Urinary bladder (tissue), 4 donors: ENCODE measurements at places on chromosomes 7 and 10. TPM values are rescaled to one million over a fixed set of nuclear protein-coding genes. Genes with fewer than 3 reads are reported as not detected.

- DNase-seq = no peak
Observed at GRCh38 chr7:115352375-115352774, 430.5 kb downstream of the MDFIC start.

GRCh38 chr7:87426160-87426559 lies 49.3 kb downstream of the ABCB4 start:
- no peak for DNase-seq

GRCh38 chr7:129925416-129926002 lies 27.3 kb downstream of the UBE2H start:
- no peak for DNase-seq

- no peak for DNase-seq
Observed at GRCh38 chr7:115183431-115184057, 261.6 kb downstream of the MDFIC start.

GRCh38 chr10:35641676-35642034 lies 441 bp downstream of the FZD8 start:
- DNase-seq = no peak

DNA sequence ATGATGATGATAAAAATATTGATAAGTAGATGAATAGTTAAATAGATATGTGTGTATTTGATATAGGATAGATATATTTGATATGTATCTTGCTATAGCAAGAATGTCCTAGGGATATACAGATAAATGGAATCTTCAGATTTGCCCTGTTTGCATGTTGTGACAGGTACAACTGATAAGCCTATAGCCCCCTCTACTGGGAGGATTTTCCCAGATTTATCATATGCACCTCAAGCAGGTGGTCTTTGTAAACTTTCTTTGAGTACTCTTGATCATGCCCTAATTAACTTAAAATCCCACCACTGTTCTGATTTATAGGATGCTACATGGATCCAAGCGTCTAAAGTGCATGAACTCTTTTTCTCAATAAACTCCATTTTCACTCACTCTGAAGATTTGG lies 1050.7 kb downstream of the SORCS3 start:
- no peak for DNase-seq

DNA sequence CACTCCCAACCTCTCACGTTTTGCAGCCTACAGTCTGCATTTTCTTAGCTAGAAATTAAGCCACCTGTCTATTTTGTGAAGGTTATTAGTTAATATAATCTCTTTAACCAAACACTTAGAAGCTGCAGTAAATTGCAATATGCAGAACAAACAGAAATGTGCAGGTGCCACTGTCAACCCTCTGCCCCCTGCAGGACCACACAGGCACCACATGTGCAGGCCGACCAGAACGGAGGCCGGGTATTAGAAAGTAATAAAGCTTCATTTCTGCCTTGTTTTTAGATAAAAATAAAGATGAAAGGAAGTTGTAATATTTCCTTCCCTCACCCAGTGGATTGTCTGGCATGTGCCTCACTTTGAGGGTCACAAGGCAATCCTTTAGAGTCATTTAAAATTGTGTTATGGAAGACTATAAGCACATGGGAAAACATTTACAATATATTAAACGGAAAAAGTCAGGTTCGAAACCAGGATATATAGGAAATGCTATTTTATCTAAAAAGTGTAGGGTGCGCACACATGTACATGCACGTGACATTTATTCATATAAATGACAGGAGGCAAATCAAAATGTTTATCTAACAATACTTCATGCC lies 158.2 kb downstream of the ARHGAP12 start:
- DNase-seq = no peak

DNA sequence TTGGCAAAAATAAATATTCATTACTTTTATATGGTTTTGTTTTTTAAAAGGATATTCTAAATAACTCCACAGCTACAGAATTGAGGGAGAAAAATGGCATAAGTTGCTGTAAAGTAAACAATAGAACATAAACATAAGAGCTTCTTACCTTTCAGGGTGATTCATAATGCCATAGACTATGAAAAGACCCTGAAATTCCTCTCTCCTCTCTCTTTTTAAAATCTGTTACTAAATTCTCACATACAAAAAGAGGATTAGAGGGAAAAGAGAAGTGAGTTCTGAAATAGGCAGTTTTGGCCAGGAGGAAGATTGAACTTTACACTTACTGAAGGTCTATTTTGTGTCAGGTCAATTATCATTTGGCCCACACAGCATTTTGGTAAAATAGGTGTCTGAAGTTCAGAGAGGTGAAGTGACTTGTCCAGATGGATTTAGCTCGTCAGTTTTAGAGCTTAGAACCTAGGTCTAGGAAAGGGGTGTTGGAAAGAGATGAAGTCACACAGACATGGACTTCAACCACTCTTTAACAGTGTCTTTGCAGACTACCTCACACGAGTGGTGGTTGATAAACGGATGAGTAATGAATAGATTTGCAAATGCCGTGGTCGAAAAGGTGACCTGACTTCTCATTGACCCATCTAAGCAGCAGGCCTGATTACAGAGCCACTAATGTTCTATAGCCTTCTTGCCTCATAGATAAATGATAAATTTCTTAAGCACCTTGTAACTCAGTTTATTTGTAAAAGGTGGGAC lies 190.6 kb upstream of the CCDC6 start:
- DNase-seq = no peak

The HERC4 gene
- 20.6 TPM for polyA plus RNA-seq

The MYH16 gene
- polyA plus RNA-seq = not detected

- no peak for DNase-seq
Observed at GRCh38 chr10:43960981-43961380, 312.3 kb upstream of the ZNF32 start.

GRCh38 chr7:95950698-95951097 lies 178.3 kb downstream of the DYNC1I1 start:
- no peak for DNase-seq

DNA sequence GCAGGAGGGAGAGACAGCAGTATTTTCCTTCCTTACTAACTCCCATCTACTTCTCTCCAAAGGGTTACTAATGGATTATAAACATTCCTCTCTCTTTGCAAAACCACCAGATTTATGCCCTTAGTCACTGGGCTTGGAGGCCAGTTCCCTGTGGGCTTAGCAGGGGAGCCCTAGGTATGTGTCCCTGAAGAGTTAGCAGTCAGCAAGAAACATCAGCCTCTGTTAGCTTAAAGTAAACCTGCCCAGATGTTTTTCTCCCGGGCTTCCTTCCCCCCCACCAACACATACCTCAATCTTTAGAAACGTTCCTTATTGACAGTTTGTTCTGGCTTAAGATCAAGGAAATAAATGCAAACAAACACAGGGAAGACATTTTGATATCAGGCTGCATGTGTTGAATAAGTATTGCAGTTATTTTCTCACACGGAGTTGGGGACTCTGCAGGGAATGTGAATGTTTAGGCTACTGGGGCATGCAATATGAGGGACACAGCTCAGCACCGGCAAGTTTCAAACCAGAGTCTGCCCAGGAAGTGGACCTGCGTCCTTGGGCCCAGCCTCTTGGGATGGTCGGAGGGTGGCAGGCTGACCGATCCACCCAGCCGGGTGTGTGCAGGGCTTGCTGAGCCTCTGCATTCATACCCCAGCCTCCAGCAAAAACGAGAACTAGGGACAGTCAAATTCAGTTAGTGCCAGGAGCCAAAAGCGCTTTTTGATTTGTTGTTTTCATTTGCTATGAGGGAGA lies 252.0 kb upstream of the GRB10 start:
- no peak for DNase-seq

GRCh38 chr7:2800931-2801688 lies 43.0 kb downstream of the GNA12 start:
- DNase-seq = no peak

The PAPOLB gene
- 0.04 TPM for polyA plus RNA-seq

The WDR86 gene
- polyA plus RNA-seq = 4.2 TPM

- no peak for DNase-seq
Observed at GRCh38 chr7:141979568-141979967, 6.0 kb upstream of the TAS2R38 start.

The GPR158 gene
- 0.14 TPM for polyA plus RNA-seq

- DNase-seq = no peak
Observed at GRCh38 chr10:71998840-71999194, 34.6 kb downstream of the CHST3 start.

DNA sequence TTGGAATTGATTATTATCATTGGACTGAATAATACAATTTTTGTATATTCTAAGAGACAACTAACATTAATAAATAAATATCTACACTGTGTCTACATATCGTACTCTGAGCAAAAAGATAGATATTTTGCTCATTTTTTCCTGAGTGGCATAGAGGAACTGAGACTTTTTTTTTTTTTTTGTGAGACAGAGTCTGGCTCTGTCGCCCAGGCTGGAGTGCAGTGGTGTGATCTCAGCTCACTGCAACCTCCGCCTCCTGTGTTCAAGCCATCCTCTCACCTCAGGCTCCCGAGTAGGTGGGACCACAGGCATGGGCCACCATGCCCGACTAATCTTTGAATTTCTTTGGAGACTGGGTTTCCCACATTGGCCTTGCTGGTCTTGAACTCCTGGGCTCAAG lies 14.0 kb downstream of the KMT2E start:
- DNase-seq = no peak

- DNase-seq = no peak
Observed at GRCh38 chr10:116694243-116694926, 48.0 kb downstream of the HSPA12A start.

- DNase-seq = no peak
Observed at GRCh38 chr10:79202188-79203013, 133.6 kb downstream of the ZMIZ1 start.

DNA sequence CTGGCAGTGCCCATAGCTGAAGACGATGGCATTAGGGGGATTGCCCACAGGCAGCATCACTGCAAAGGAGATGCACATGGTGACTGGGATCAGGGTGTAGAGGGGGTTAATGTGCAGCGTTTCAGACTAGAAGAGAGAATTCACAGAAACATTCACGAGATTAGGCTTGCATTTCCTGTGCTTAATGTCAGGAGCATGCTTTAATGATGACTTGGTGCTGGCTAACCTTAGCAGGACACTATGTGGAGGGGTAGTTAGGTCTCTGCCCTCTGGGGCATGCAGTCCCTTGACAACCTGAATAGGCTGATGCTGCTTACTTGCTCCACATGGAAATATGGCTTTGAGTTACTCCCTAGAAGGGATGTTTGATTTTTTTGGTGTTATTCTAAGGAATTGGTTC lies 21.8 kb downstream of the STMP1 start:
- DNase-seq = no peak

The MAP3K8 gene
- polyA plus RNA-seq = 19.6 TPM

The SPDYE1 gene
- polyA plus RNA-seq = not detected

DNA sequence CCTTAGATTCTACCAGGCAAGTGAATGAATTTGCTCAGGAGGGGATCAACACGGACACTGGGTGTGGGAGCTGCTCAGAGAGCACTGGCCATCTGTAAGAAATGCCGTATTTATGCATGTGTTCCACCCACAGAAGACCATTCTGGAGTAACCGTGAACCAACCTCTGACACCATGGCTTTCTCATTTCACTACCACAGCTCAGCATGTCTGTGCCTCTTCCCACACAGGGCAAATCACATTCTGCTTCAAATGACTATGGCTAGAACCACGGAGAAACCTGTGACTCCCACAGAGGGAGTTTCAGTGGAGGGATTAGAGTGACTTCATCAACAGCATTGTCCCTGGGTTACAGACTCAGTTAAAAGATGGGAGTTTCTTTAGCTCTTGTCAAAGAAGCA lies 893.4 kb downstream of the XPNPEP1 start:
- DNase-seq = no peak

DNA sequence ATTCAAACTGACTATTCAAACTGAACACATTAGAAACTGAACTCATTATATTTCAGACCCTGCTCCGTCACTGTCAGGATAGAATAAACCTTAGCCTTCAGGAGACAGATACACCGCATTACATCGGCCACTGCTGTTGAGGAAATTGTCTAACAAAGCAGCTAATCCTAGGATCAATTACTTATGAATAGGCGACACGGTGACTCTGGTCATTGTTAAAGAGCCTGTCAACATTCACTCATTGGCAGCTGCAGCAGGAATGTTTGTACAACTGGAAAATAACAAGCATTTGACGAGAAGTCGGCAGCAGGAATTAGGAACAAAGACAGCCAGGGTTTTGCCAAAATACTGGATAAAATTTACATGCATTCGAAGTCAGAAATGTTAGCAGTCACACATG lies 112.0 kb upstream of the MKX start:
- DNase-seq = no peak

DNA sequence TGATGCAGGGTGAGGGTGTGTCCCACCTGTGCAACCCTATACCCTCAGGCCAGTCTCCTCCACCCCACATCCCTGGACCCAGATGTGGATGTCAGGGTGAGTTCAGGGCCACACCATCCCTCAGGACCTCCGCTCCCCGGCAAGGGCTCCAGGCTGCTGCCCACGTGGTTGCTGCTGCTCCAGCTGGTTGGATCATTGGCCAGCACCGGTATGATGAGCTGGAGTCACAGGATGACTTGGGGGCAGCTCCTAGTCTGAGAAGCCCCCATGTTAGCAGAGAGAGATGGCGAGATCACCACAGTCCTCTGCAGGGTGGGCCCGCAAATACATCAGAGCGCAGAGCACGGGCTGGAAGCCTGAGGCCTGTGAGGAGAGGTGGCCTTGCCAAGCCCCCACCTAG lies 103.3 kb upstream of the GDF10 start:
- DNase-seq = no peak

DNA sequence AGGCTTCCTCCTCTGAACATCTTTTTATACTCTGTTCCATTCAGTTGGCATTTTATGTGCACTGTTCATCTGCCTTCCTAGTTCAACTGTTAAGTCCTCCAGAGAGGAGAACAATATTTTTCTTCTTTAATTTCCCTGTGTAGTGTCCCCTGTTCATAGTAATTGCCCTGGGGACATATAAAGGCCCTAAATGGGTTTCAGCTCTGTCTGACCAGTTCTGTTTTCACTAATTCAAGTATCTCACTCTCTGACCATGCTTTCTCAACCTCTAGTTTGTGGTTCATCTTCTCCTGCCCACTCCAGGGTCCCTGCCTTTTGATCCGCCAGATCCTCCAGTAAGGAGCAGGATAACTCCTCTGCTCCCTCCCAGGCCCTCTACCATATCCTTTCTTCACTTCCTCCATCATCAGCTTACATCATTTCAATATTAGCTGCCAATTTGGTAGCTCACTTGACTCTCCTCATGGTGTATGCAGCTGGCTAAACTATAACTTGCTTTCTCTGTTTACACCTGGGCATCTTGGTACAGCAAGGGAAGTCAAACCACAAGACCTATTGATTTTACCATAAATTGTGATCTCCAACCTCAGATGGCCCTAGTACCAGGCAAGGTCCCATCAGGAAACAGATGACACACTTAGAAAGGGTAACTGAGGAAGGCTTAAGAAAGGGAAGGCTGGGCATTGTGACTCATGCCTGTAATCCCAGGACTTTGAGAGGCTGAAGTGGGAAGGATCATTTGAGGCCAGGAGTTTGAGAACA lies 17.7 kb upstream of the C10orf67 start:
- DNase-seq = no peak

The DHX32 gene
- polyA plus RNA-seq = 15.8 TPM

DNA sequence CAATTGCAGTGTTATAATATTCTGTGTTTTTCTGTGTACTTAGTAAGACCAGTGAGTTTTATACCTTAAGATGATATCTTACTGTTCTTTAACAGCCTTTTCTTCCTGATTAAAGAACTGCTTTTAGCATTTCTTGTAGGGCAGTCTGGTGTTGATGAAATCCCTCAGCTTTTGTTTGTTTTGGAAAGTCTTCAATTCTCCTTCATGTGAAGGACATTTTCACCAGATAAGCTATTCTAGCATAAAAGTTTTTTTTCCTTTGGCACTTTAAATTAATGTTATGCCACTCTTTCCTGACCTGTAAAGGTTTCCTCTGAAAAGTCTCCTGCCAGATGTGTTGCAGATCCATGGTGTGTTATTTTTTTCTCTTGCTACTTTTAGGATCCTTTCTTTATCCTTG lies 1059.8 kb downstream of the LRMDA start:
- no peak for DNase-seq

The STEAP1 gene
- polyA plus RNA-seq = 8.1 TPM

GRCh38 chr7:34727464-34727995 lies 69.5 kb downstream of the NPSR1 start:
- DNase-seq = no peak
